ENCODE measurements at places on chromosomes 12 and 14.

GRCh38 chr12:26845057-26845666, 12.2 kb upstream of the ITPR2 start:
- DNase-seq, result no peak

DNA sequence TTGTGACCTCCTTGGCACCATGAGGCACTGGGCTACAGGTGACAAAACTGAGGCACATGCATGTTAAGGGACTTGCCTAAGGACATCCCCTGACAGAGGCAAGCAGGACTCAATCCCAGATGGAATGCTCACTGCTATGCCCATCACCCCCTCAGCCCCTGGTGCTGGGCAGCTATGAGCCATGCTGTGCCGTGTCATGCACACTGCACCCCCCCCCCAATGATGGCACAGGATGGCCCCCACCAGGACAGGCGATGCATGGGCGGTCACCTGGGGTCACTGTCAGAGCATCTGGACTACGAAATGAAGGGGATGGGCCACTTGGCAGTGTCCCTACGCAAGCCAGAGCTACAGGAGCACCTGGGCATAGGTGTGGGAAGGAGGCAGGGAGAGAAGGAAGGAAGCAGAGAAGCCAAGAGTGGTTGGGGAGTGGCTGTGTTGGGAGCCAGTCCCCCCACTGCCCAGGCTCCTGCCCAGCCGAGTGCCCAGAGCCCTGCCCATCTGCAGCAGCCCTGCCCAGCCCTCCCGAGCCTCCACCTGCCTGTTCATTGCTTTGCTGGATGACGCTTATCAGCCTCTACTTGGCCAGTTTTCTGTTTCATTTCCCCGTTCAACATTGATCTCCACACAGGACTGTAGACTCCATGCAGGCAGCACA, 84.9 kb upstream of the DIO3 start:
- no peak for DNase-seq

- DNase-seq, result no peak
Measured at GRCh38 chr12:1252758-1253157, 261.7 kb downstream of the ERC1 start.

DNA sequence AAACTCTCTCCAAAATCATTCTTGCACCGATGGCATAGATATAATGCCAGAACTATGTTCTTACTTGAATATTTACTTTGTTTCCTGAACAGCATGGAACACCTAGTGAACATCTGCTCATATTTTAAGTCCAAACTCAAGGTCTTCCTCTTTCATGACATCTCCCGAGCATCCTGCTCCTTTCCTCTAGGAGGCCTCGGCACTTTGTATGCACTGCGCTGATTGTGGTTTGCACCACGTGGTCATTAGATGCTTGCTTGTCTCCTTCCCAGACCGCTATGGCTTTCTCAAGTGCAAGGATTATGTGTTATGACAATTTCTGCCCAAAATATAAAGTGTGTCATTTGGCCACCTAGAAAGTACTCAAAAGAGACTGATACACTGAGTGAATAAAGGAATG, 912.0 kb downstream of the GALC start:
- DNase-seq, result no peak

Data from activated CD8-positive, alpha-beta memory T cell treated with anti-CD3 and anti-CD28 coated beads for 1 hour (primary cell).